ENCODE measurements at places on chromosomes 2 and 18.

DNA sequence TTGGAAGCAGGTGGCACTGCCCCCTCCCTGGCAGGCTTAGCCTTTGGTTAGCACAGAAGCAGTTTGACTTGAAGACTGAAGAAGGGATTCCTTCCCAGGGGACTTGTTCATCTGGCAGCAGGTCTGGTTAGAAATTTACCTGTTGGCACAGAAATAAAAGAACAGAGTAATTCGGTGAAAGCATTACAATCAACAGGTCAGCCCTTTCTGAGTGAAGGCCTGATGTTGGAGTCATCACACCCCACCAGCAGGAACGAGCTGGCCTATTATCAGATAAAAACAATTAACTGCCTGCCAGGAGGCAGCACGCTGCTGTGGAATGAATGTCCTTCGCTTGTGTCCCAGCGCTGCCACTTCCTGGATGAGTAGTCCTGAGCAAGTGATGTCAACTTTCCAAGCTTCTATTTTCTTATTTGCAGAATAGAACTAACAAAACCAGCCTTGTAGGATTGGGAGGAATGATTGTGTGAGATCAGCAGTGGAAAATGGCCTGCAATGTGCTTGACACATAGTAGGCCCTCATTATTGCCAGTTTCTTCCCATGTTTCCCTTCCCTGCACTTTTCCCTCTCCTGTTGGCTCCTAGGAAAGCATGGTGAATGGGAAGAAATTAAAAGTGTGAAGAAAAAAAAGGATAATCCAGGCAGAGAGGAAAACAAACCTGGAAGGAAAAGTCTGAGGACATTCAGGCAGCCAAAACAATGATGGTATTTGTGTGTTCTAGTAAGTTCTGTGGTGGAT lies 29.0 kb downstream of the LGALSL start:
- peak; percentile 24 for DNase-seq

DNA sequence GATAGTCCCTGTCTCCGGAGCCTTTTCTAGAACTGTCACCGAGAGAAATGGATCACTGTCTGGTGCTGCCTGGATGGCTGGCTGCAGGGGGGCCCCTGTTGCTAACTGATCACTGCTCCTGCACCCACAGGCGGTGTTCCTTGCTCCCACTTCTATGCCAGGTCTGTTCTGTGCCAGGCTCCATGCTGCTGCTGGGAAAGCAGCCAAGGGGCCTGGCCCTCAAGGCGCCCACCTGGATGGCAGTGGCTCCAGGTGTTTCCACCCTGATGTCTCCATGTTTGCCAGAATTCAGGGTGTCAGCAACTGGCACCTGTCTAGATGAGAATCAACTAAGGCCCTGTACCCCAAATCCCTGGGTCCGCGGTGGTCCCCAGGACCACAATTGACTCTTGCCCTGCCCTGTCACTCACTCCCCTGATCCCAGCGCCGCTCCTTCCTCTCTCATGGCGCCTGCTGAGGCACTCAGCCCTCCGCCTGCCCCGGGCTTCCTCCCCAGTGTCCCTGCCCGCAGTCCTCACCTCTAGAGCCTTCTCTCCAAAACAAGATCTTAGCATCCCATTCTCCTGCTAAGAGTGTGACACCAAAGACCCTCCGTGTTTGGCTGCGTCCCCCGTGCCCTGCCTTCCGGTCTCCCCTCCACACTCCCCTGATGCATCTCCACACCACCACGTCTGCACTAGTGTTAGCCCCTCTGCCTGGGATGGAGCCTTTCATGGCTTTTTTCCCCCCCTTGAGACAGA lies 72.5 kb upstream of the OTOF start:
- DNase-seq = no peak

DNA sequence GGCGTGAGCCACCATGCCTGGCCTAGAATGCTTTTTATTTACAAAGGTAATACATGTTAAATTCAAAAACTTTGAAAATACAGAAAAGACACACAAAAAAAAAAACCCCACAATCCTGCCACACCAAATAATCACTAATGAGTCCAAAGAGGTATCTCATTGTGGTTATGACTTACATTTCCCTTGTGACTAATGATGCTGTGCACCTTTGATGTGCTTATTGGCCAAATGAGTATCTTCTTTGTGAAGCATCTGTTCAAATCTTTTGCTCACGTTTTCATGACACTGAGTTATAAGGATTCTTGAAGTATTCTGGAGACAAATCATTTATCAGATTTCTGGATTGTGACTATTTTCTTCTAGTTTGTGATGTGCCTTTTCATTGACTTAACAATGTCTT lies 6.4 kb upstream of the NLRC4 start:
- no peak for DNase-seq

DNA sequence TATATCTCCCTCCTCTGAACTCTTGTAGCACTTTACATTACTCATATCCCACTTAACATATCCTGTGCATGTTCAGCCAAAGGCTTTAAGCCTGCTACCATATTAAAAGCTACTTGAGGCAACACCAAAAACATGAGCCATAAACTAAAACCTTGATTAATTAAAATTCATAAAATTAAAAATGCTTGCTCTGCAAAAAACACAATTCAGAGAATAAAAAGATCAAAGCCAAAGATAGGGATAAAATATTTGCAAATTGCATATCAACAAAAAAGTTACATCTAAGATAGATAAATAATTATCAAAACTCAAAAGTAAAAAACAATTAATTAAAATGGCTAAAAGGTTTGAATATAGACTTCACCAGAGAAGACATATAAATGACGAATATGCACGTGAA lies 495.4 kb upstream of the PIK3C3 start:
- no peak for DNase-seq

DNA sequence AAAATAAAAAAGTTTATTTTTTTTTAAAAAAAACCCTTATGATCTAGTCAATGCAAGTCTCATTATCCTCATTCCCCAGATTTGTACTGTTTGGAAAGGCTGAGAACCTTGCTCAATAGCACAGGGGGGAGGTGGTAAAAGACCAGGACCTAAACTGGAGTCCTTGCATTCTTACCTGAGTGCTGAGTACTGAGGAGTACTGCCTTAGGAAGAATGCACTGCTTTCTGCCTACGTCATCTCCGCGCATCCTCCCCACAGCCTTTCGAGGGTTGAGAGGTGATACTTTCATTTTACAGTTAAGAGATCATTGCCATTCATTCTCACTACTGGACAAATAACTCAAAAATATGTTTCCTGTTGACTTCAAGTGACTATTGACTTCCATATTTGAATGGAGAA lies 73.8 kb downstream of the MAP3K20 start:
- DNase-seq = no peak

DNA sequence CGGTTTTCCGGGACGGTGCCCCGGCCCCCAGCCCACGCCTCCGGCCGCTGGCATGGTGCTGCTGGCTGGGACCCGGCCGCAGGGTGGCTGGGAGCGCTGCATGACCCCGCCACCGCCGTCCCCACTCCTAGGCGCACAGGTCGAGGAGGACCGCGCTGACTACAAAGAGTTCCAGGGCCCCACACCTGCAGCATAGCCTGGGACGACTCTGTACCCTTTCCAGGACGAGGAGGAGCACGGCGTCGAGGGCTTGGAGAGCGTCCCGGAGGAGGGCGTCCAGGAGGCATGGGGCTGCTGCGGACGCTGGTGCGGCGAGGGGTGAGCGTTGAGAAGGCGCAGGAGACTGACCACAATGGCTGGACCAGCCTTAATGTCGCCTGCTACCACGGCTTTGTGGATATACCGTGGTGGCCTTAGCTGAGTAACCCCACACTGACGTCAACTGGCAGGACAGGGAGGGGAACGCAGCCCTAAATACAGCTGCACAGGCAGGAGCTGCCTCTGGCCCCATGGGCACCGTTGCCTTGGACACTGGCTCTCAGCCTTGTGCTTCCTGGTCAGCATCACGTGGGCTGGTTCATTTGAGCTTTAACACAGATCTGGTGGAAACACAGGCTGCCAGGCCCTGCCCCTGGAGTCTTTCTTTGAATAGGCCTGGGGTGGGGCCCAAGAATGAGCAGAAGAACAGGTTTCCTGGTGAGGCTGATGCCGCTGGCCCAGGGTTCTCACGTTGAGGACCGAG lies 40.9 kb upstream of the TRIM43B start:
- no peak for DNase-seq

- DNase-seq = no peak
Measured at GRCh38 chr2:187956906-187957534, 334.7 kb upstream of the GULP1 start.

DNA sequence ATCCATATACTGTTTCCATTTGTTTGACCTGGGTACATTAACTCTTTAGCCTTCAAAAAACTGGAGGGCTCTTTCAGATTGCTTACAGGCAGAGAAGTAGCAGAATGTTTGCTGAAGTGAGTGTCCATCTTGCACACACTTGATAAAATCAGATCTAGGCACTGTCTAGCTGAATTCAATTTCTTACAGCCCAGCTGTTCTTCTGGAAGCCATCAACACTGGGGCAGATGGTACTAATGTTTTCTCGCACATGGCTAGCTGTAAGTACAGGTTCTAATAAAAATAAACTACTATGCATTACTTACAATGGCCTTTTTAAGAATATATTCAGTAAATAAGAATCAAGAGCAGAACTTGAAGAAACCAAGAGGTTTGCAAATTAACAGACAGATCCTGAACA lies 175.9 kb downstream of the NBAS start:
- no peak for DNase-seq

DNA sequence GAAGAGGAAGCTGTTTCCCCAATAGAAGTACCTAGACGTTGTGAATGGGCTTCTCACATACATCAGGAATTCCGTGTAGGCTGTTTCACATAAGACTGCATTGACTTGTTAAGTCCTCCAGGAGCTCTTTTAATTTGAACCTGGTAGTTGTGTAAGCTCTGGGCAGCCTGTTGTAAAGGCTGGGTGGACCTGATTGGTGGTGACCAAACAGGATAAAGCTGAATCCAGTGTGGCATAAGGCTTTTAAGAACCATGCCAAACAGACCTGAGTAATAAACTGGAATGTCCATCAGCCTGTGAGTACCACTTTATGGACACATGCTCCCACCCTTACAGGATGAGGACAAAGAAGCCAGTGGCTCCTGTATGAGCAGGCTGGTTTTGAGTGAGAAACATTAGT lies 24.1 kb downstream of the RMND5A start:
- DNase-seq = no peak

GRCh38 chr2:168443818-168444217 lies 12.3 kb upstream of the CERS6 start:
- no peak for DNase-seq

- no peak for DNase-seq
Measured at GRCh38 chr2:192307530-192307929, 112.8 kb upstream of the TMEFF2 start.

DNA sequence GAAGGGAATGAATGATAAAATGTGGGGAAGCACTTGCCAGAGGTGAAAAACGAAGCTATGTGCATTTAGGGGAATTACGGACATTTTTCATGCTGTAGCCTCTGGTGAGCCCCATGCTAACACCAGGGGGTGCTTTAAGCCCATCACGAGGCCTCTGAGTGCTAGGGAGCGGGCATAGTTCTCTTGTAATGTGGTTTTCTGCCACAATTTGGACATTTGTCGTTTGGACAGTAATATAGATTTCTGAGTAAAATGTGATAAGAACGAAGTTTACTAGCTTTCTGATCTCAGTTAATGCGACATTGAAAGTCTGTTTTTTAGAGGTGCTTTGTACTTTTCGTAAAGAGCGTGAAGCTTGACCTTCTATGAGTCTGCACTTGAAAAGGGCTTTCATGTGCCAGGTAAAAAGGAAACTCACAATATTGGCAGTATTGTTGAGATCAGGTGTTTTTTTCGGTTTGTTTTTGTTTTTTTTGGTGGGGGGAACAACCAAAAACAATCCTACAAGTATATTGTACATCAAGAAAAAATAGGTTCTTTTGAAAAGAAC lies 50.6 kb downstream of the TRAF3IP1 start:
- DNase-seq = peak; percentile 88

GRCh38 chr18:70578480-70578879 lies 289.6 kb downstream of the SOCS6 start:
- DNase-seq = no peak

DNA sequence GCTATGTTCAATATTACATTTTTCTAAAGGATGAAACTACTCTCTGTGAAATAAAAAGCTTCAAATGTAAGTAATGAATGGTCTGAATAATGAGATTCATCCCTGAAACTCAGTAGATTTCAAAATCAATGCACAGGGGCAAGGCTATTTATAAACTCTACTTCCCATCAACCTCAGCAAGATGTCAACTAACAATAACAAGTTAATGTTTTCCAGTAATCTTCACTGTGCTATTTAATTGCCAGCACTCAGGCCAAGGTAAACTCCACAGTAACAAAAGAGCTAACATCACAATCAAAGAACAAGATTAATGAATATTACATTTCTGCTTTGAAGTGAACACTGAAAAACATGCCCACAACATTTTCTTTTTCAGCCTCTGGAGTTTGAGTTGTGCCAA lies 144.3 kb upstream of the ZFP36L2 start:
- peak; percentile 36 for DNase-seq

DNA sequence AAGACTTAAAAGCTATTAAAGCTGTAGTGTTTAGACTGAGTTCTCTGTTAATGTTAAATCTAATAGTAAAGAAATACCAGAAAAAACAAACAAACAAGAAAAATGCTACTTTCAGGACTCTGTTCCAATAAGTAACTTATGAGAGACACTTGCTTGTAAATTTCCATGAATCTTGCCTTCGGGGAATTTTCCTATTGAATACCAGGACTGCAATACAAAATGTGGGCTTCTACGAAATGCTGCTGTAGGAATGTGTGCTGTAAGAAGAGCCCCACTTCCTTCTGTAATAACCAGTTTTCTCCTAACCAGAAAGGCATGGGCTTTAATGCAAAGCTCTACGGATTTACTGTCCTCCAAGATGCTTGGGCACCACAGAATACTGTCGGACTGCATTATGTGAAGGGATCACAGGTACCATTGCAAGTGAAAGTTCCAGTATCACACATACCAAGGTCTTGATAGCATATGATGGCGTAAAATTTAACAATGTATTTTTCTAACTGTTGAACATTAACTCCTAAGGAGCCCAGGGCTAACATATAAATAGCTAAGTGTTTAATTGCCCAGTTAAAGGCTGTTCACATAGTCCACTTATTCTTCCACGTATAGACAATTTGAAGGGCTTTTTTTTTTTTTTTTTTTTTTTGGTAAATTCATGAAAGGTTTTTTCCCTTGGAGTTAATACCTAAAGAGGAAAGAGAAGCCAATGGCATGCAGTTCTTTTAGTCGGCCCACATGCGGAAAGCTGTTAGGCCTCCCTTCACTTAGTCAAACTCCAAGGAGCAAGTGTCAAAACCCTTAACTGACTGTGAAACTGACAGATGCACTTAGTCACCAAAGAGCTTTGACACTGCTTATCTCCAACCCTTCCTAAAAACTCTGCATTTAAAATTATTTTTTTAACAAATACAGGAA lies 564.0 kb upstream of the POU3F3 start:
- DNase-seq = no peak

- no peak for DNase-seq
Measured at GRCh38 chr2:163044114-163044513, 205.5 kb upstream of the KCNH7 start.

- peak; percentile 13 for DNase-seq
Measured at GRCh38 chr2:204177977-204178522, 241.5 kb downstream of the ICOS start.

GRCh38 chr2:33011941-33012340 lies 65.2 kb downstream of the LTBP1 start:
- DNase-seq = no peak
